ENCODE measurements at places on chromosomes 4 and X.
A peak's percentile ranks its signal among the peaks of the same experiment; 100 is the strongest.

DNA sequence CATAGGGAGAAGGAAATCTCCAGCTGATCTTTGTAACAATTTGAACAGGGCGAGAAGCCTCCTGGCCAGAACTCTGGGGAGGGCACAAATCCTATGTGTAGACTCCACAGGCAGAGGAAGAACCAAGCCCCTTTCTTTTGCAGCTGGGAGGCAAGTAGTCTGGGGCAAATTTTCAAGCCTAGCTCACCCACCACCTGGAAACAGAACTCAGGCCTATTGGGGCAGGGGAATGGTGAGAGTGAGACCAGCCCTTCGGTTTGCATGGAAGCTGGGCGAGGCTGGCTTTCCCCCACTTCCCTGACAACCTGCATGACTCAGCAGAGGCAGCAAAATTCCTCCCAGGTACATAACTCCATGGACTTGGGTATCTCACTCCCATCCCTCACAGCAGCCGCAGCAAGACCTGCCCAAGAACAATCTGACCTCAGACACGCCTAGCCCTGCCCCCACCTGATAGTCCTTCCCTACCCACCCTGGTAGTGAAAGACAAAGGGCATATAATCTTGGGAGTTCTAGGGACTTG is 138.2 kb downstream of the EMCN start:
- H3K4me1 ChIP-seq = no peaks in the 10 kb centered on the region
- no peaks in the 10 kb centered on the region for H3K27me3 ChIP-seq
- no peak overlapping the region for H3K4me3 ChIP-seq
- H3K27ac ChIP-seq = no peak overlapping the region
- DNase-seq = no peak
- peaks cover 2% of the 10 kb centered on the region for H3K36me3 ChIP-seq

- DNase-seq = no peak
- no peaks in the 10 kb centered on the region for H3K36me3 ChIP-seq
- H3K27me3 ChIP-seq = no peaks in the 10 kb centered on the region
- H3K4me1 ChIP-seq = no peaks in the 10 kb centered on the region
Observed at GRCh38 chr4:972651-973424, 531 bp downstream of the DGKQ start.

DNA sequence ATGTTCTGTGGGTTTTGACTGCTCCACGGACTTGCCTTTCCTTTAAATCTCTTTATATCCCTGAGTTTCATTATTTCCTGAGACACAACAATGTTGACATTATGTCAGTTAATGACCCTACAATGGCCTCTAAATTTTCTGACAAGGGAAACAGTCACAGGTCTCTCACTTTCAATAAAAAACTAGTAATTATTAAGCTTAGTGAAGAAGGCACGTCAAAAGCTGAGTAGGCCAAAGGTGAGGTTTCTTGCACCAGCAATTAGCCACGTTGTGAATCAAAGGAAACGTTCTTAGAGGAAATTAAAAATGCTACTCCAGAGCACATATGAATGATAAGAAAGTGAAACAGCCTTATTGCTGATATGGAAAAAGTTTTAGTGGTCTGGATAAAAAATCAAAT is 930.2 kb upstream of the GRID2 start:
- no peaks in the 10 kb centered on the region for H3K27me3 ChIP-seq
- H3K4me1 ChIP-seq = peaks cover 5% of the 10 kb centered on the region
- no peak overlapping the region for H3K27ac ChIP-seq
- H3K36me3 ChIP-seq = peaks cover 6% of the 10 kb centered on the region

DNA sequence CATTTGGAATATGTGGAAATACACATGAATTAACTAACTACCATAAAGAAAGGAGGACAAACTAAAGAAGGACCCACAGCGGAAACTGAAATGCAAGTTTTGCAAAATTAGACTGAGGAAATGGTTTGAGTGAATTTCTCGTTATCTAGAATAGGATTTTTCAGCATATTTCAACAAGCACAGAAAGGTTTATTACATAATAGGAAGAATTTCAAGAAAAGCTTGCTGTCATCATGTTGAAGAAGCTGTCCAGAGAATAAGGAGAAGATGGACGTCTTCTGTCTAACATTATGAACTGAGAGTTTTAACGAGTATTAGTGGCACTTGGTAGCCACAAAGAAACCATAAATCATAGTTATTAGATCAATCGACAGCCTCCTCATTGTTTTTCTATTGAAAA is 45.0 kb downstream of the TEC start:
- H3K36me3 ChIP-seq = no peaks in the 10 kb centered on the region
- H3K4me1 ChIP-seq = no peaks in the 10 kb centered on the region
- DNase-seq = no peak
- no peak overlapping the region for H3K27ac ChIP-seq
- no peaks in the 10 kb centered on the region for H3K27me3 ChIP-seq

DNA sequence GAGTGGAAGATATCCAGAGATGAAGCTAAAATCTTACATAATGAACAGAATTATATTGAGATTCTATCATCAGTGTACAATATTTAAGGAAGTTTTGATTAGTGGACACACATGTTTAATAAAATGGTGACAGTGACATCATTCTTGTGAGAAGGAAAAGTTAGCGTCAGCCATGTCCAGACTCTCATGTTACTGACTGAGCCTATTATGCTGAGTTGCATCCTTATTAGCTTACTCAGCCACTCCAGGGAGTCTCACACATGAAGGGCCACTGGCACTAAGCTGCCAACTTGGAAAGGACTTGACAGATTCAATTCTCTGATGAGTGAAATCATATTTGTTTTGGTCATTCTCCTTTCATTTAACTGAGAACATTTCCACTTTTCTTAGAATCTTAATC is 170.6 kb downstream of the BANK1 start:
- H3K4me1 ChIP-seq = peaks cover 3% of the 10 kb centered on the region
- H3K27ac ChIP-seq = no peak overlapping the region
- H3K36me3 ChIP-seq = no peaks in the 10 kb centered on the region
- no peaks in the 10 kb centered on the region for H3K27me3 ChIP-seq
- DNase-seq = no peak

- H3K4me1 ChIP-seq = peaks cover 43% of the 10 kb centered on the region
- no peak overlapping the region for H3K27ac ChIP-seq
- no peak overlapping the region for H3K4me3 ChIP-seq
- no peaks in the 10 kb centered on the region for H3K36me3 ChIP-seq
- DNase-seq = no peak
- no peaks in the 10 kb centered on the region for H3K27me3 ChIP-seq
Observed at GRCh38 chr4:4501679-4502078, 40.2 kb downstream of the STX18 start.

DNA sequence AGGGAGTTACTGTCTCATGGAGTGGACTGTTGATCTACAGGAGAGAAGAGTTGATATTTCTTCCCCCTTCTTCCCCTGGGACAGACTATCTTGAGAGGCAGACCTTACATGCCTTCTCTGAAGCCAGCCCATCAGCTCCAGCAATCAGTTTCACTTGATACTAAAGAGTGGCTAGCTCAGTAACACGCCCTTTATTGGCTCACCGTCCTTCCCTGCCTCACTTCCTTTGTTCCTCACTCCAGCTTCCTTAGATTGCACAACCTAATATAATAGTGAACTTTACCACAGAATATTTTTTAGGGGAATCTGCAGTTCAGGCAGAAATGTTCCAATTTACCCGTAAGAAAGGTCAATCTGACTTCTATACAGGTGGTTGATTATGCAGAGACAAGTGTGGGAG is 128.1 kb upstream of the NDP start:
- DNase-seq = no peak
- H3K36me3 ChIP-seq = peaks cover 1% of the 10 kb centered on the region
- no peak overlapping the region for H3K4me3 ChIP-seq
- H3K4me1 ChIP-seq = no peaks in the 10 kb centered on the region
- no peak overlapping the region for H3K27ac ChIP-seq

DNA sequence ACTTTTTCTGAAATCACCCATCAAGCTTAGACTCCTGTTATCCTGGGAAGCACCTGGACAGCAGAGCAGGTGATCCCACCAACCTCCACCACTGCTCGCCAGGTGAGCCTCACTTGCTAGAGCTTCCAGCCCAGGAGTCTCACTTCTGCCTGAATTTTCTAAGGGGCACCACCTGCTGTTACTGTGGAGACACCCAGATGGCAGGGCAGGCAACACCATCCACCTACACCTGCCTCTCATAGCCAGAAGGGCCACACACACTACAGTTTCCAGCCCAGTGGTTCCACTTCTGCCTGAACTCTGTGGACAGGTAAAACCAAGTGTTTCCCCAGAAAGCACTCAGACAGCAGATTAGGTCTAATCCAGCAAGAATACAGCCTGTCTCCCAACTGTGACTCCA is 262.0 kb downstream of the ARAP2 start:
- H3K4me3 ChIP-seq = no peak overlapping the region
- H3K27me3 ChIP-seq = no peaks in the 10 kb centered on the region
- no peaks in the 10 kb centered on the region for H3K4me1 ChIP-seq
- DNase-seq = no peak
- no peak overlapping the region for H3K27ac ChIP-seq
- peaks cover 4% of the 10 kb centered on the region for H3K36me3 ChIP-seq

GRCh38 chr4:30754021-30754420 is 33.9 kb downstream of the PCDH7 start:
- no peaks in the 10 kb centered on the region for H3K4me1 ChIP-seq
- DNase-seq = no peak
- H3K36me3 ChIP-seq = no peaks in the 10 kb centered on the region
- no peak overlapping the region for H3K27ac ChIP-seq

GRCh38 chrX:37644381-37645305 is 40.9 kb upstream of the XK start:
- no peaks in the 10 kb centered on the region for H3K4me1 ChIP-seq
- no peak overlapping the region for H3K27ac ChIP-seq
- DNase-seq = no peak
- no peak overlapping the region for H3K4me3 ChIP-seq

GRCh38 chrX:26925088-26925487 is 538.1 kb downstream of the PPP4R3C start:
- H3K36me3 ChIP-seq = no peaks in the 10 kb centered on the region
- H3K4me1 ChIP-seq = no peaks in the 10 kb centered on the region
- no peak overlapping the region for H3K27ac ChIP-seq

GRCh38 chr4:26074712-26075430 is 160.9 kb downstream of the SMIM20 start:
- peaks cover 16% of the 10 kb centered on the region for H3K4me1 ChIP-seq
- DNase-seq = no peak

DNA sequence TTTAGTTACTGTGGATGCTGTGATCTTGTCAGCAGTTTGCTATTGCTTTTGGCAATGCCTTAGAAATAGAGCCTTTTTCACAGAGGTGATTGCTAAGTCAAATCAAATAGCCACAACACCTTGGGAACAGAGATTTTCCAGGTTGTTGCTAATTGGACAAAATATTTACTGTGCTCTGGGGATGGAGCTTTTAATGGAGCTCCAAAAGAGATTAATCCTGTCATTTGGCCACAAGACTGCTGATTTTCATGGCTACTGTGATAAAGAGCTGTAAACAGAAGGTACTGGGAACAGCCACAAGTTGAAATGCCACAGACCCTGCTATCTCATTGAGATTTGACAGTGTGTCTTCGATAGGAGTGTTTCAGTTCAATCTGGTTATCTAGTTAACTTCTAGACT is 1715.2 kb upstream of the ADGRL3 start:
- no peaks in the 10 kb centered on the region for H3K4me1 ChIP-seq
- H3K36me3 ChIP-seq = peaks cover 7% of the 10 kb centered on the region
- no peak for DNase-seq
- H3K4me3 ChIP-seq = no peak overlapping the region

- no peaks in the 10 kb centered on the region for H3K36me3 ChIP-seq
- H3K27ac ChIP-seq = no peak overlapping the region
- H3K27me3 ChIP-seq = peaks cover 5% of the 10 kb centered on the region
- DNase-seq = no peak
Observed at GRCh38 chr4:84407554-84408407, 91.3 kb downstream of the NKX6-1 start.

DNA sequence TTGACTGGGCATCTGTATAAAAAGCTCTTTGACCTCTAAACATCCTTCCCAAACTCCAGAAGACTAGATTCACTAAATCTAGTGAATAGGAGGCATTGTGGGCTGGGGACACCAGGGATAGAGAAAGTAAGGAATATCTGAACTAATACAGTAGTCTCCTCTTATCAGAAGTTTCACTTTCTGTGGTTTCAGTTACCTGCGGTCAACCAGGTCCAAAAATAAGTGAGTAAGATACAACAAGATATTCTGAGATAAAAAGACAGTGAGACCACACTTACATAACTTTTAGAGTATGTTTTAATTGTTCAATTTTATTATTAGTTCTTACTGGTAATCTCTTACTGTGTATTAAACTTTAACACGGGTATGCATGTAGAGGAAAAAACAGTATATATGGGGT is 376.5 kb downstream of the HNRNPD start:
- no peak overlapping the region for H3K27ac ChIP-seq
- H3K27me3 ChIP-seq = peaks cover 3% of the 10 kb centered on the region

GRCh38 chrX:101219116-101219863 is at the start of gene DRP2:
DRP2 (plus strand) TSS chrX:101219786; CDS start chrX:101231648, 11,862 bp downstream.
- H3K27ac ChIP-seq = peak within 1 kb of the TSS; percentile 47
- H3K36me3 ChIP-seq = no peaks in the 10 kb centered on the region
- peak within 1 kb of the TSS; percentile 56 for H3K4me3 ChIP-seq
